ENCODE measurements at places on chromosomes 11 and 22.

DNA sequence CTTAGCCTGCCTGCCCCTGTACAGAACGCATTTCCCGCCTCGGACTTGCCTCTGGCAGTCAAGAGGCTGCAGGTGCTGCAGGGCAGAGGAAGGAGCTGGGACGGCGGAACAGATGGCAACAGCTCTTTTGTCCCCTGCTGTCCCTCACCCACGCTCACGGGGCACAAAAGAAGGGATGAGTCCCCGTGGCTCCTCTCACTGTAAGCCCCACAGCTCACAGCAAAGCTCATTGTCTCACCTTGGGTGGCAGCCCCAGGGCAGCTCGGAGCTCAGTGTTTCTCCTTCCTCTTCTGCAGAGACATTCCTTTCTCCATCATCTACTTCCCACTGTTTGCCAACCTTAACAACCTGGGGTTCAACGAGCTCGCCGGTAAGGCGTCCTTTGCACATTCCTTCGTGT is 24.3 kb downstream of the SLC25A18 start:
- no peak for DNase-seq

GRCh38 chr22:26235792-26236487 is 66.7 kb downstream of the SEZ6L start:
- no peak for DNase-seq

- no peak for DNase-seq
Observed at GRCh38 chr11:86678823-86679222, 6.4 kb upstream of the ME3 start.

- no peak for DNase-seq
Observed at GRCh38 chr11:44537679-44538078, 27.8 kb upstream of the CD82 start.

DNA sequence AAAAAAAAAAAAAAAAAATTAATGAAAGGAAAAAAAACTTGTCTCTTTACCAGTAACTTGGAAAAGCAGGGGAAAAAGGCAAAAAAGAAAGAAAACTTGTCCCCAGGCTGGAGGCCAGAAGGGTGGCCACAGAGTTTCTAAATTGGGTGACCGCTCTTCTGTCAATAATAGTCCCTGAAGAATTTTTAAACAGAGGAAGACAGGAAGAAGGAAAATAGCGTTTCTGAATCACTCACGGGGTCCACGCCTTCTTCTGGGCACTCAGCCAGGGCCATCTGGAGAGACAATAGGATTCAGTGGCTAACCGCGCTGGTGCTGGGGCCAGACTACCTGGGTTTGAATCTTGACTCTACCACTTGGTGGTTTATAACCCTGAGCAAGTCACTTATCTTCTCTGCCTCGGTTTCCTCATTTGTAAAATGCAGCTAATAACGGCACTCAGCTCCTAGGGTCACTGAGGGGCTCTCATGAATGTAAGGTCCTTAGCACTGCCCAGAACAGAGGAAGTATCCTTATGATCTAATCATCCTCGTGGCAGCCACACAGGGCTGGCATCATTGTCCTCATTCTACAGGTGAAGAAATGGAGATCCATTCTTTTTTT is 7.0 kb downstream of the C11orf86 start:
- no peak for DNase-seq

DNA sequence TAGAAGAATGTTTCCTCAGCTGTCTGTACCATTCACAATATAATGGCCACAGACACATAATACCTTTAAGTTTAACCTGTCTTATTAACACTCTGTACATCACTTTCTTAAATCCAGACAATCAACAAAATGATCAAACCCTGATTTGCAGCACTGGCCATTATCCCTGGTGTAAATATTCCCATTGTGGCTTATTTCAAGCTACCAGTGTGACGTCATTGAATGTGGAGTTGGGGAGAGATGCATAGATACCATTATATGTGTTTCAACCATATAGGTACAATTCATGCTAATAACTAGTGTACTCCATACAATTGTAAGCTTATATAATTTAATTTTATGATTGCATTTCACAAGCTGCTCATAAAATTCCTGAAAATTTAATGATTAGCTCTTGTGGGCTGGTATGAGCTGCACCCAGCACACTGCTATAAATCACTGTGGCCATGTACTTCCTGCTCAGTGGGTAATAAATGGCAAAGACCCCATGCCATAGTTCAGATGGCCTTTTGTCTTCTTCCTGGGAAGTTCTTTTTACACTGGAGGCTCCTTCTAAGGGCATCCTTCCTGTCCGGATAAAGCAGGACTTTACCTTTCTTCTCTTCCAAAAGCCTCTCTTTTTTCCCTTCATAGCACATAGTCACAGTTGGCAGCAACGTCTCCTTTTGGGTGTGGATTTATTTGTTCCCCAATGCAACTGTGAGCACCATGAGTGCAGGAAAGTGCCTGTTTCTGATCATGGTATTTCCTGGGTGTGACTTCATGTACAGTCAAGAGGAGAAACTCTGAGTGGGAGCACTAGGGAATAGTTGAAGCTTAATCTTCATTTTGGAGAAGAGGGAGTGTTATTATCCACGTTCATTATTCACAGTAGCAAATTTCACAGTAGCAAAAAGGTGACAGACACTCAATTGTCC is 87.8 kb downstream of the MIAT start:
- no peak for DNase-seq

All from stimulated activated CD8-positive, alpha-beta memory T cell treated with anti-CD3 and anti-CD28 coated beads, Interleukin-4, amount 100 ng/mL, for 1 hour (primary cell).